ENCODE measurements at places on chromosomes 2 and 18. TPM values are rescaled to one million over a fixed set of nuclear protein-coding genes. Genes with fewer than 3 reads are reported as not detected.

ZNF385B gene
- total RNA-seq: not detected

DNA sequence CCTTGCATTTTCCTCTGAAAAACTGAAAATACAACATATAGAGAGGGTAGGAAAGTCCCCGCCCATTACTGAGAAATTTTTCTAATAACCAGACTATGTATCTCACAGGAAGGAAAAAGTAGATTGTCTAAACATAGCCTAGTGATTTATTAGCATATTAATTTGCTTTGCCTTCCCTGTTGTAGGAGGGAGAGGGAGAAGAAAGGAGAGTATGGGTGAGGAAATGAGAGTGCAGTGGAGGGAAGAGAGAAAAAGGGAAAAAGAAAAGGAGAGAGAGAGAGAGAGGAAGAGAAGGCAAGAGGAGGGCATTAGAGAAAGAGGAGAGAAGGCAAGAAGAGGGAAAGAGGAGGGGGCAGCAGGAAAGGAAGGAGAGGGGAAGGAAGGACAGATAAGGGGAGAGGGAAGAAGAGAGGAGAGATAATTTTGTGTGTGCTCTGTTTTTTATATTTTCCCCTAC lies 3.6 kb upstream of the KYNU start:
- peaks cover under 1% of the 10 kb centered on the region for H3K27me3 ChIP-seq
- H3K4me1 ChIP-seq: no peaks in the 10 kb centered on the region
- no peaks in the 10 kb centered on the region for H3K36me3 ChIP-seq

GRCh38 chr18:24741321-24741720 lies 280.9 kb downstream of the HRH4 start:
- no peaks in the 10 kb centered on the region for H3K36me3 ChIP-seq
- H3K4me3 ChIP-seq: no peak overlapping the region
- no peaks in the 10 kb centered on the region for H3K4me1 ChIP-seq

- no peaks in the 10 kb centered on the region for H3K4me1 ChIP-seq
- H3K36me3 ChIP-seq: no peaks in the 10 kb centered on the region
- H3K27me3 ChIP-seq: no peaks in the 10 kb centered on the region
- no peak for DNase-seq
- H3K4me3 ChIP-seq: no peak overlapping the region
Observed at GRCh38 chr2:211396815-211397214, 840.4 kb downstream of the CPS1 start.

FBXO48 gene
- total RNA-seq: 4.3 TPM

TEKT4 gene
- total RNA-seq: not detected
